Purkinje cell (primary cell): ENCODE measurements at places on chromosomes 1 and 21. TPM values are rescaled to one million over a fixed set of nuclear protein-coding genes. Genes with fewer than 3 reads are reported as not detected.

FCGR1A gene
- polyA plus RNA-seq, result 0.71 TPM in 1 of 2 replicates, not detected in the other

ELAPOR1 gene
- polyA plus RNA-seq, result 2.1 and 6.5 TPM in 2 replicates

FGR gene
- 1.0 TPM in 1 of 2 replicates, not detected in the other for polyA plus RNA-seq

TMEM240 gene
- not detected in 2 replicates for polyA plus RNA-seq

CLCA4 gene
- not detected in 2 replicates for polyA plus RNA-seq

PRELP gene
- 0.27 and 1.4 TPM in 2 replicates for polyA plus RNA-seq

ZNF678 gene
- 2.4 and 7.5 TPM in 2 replicates for polyA plus RNA-seq

PRRX1 gene
- 2.3 and 6.9 TPM in 2 replicates for polyA plus RNA-seq

ITLN2 gene
- not detected in 2 replicates for polyA plus RNA-seq

CFAP74 gene
- polyA plus RNA-seq, result 1.2 TPM in 1 of 2 replicates, not detected in the other

CCDC30 gene
- 5.3 and 10.0 TPM in 2 replicates for polyA plus RNA-seq

TNN gene
- not detected in 2 replicates for polyA plus RNA-seq

SPRR3 gene
- polyA plus RNA-seq, result not detected in 2 replicates

TINAGL1 gene
- not detected in 2 replicates for polyA plus RNA-seq

TCHH gene
- not detected in 2 replicates for polyA plus RNA-seq

FTCD gene
- polyA plus RNA-seq, result not detected in 2 replicates

UHMK1 gene
- polyA plus RNA-seq, result 49.6 and 56.4 TPM in 2 replicates

TRAPPC3 gene
- polyA plus RNA-seq, result 18.7 and 23.2 TPM in 2 replicates

FYB2 gene
- 0.94 TPM in 1 of 2 replicates, not detected in the other for polyA plus RNA-seq

DCDC2B gene
- not detected in 2 replicates for polyA plus RNA-seq

ARTN gene
- polyA plus RNA-seq, result 0.36 TPM in 1 of 2 replicates, not detected in the other

CASQ1 gene
- 3.3 and 18.4 TPM in 2 replicates for polyA plus RNA-seq
